T1000 (cell line): ENCODE measurements at places on chromosomes 3 and 15.

GRCh38 chr15:81293728-81294515 lies 30.0 kb downstream of the STARD5 start:
- no peak for DNase-seq

- DNase-seq: no peak
These were observed 5.6 kb upstream of the PYDC2 start for GRCh38 chr3:191455257-191455952.

- DNase-seq: no peak
These were observed 210.2 kb downstream of the ADAMTS17 start for GRCh38 chr15:100131321-100132224.

DNA sequence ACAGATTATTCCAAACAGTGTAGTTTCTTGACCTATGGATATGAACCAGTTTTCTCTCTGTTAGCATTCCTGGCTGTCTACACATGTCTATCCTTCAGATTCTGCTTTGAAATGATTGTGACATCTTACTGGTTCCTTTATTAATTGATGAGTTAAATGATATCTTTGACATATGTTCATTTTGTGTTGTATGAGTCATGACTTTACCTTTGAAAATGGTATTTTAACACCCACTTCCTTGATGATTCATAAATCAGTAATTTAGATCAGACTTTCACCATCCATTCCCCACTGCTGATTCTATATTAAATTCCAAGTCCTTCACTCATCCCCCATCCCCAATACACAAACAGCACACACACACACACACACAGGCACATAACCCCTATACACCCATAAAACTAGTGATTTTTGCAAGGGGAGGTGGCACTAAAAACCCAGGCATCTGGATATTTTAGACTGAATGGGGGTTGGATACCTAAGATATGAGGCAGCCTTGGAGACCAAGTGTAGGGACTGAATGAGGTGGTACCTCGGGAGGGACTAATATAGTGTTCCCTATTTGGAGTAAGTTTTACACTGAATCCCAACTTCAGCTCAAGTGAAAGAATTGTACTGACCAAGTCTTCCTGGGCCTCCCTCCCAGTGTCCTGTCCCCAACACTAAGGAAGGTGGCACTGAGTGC lies 9.7 kb downstream of the CCK start:
- peak; percentile 12 for DNase-seq

GRCh38 chr15:33309602-33310276 lies 1.0 kb upstream of the RYR3 start:
- no peak for DNase-seq
